ENCODE measurements at places on chromosomes 7 and 10. TPM values are rescaled to one million over a fixed set of nuclear protein-coding genes. Genes with fewer than 3 reads are reported as not detected.

GRCh38 chr7:131692131-131692960 lies 135.9 kb upstream of the PODXL start:
- DNase-seq = peak; percentile 60

- no peak for DNase-seq
Measured at GRCh38 chr10:16804123-16804522, 13.1 kb downstream of the RSU1 start.

- peak; percentile 69 for DNase-seq
Measured at GRCh38 chr7:5425507-5426225, 2.0 kb upstream of the TNRC18 start.

DNA sequence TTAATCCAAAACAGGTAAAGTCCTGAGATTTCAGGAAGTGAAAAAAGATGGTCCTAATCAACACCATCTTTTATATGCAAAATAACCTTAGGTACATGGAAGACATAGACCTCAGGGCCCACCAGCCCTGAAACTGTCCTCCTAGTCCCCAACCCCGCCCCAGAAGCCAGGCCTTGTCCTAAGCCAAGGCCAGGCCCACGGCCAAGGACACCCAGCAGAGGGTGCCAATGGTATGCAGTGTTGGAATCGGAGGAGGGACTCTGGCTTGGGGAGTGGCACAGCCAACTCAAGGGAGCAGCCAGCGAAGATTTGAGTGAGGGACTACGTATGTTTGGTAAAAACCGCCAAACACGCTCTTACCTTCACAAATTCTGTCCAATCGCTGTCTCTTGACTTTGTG lies 96.7 kb downstream of the ZRANB1 start:
- peak; percentile 72 for DNase-seq

GRCh38 chr10:89494575-89494974 lies 40.8 kb downstream of the SLC16A12 start:
- DNase-seq = no peak

GRCh38 chr7:137480824-137481365 lies 137.4 kb upstream of the PTN start:
- DNase-seq = no peak

GRCh38 chr7:49245062-49245461 lies 320.7 kb downstream of the CDC14C start:
- no peak for DNase-seq

DNA sequence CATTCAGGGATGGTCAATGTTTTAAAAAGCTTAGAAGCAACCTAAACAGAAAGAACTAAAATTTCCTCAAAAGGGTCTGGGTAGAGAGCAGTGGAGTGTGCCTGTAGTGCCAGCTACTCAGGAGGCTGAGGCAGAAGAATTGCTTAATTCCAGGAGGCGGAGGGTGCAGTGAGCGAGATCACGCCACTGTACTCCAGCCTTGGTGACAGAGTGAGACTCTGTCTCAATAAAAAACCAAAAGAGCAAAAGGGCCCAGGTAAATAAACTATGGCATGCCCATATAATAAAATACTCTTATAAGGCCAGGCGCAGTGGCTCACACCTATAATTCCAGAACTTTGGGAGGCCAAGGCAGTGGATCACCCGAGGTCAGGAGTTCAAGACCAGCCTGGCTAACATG lies 93.0 kb downstream of the DNMBP start:
- DNase-seq = no peak

DNA sequence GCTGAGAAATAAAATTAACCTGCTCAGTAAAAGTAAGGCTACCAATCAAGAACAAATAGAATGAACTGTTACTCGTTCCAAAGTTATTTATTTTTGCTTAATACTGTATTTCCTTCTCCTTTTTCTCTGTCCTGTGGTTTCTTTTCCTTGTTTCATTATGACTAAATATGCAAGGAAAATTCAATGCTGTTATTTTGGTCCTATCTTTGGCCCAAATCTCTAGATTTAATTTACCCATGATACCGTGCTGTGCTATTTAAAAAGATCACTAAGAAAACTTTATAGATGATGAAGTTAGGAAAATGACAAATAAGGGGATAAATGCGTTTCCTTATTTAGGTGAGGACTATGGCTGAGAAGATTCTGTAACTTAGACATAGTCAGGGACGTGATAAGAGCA lies 45.3 kb upstream of the FAM133B start:
- DNase-seq = no peak

- no peak for DNase-seq
Measured at GRCh38 chr7:124187962-124188361, 155.1 kb upstream of the TMEM229A start.

GRCh38 chr7:82204694-82205093 lies 238.9 kb downstream of the CACNA2D1 start:
- DNase-seq = peak; percentile 90

GRCh38 chr10:5547681-5547930 lies 22.8 kb downstream of the CALML3 start:
- DNase-seq = peak; percentile 12

GRCh38 chr10:104122225-104123107 lies 495 bp downstream of the SFR1 start:
- DNase-seq = no peak

GRCh38 chr7:100132697-100133151 lies 6.0 kb downstream of the MBLAC1 start:
- DNase-seq = no peak

- no peak for DNase-seq
Measured at GRCh38 chr7:130741331-130741995, 7.5 kb upstream of the KLF14 start.

- no peak for DNase-seq
Measured at GRCh38 chr7:3887096-3887690, 586.1 kb downstream of the SDK1 start.

DNA sequence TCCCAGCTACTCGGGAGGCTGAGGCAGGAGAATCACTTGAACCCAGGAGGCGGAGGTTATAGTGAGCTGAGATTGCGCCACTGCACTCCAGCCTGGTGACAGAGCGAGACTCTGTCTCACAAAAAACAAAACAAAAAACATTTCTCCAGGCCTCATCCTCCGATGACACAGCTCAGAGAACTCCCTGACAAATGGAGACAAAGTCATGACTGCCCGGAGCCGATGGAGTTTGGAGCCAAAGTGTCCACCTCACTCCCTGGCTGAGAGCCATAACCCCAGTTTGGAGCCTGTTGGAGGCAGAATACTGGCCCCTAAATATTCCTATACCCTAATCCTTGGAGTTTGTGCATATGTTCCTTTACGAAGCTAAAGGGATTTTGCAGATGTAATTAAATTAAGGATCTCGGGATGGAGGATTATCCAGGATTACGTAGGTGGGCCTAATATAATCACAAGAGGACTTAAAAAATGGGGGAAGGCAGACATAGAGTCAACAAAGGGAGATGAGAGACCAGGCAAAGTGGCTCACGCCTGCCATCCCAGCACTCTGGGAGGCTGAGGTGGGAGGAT lies 22.7 kb downstream of the SSC4D start:
- peak; percentile 40 for DNase-seq

DNA sequence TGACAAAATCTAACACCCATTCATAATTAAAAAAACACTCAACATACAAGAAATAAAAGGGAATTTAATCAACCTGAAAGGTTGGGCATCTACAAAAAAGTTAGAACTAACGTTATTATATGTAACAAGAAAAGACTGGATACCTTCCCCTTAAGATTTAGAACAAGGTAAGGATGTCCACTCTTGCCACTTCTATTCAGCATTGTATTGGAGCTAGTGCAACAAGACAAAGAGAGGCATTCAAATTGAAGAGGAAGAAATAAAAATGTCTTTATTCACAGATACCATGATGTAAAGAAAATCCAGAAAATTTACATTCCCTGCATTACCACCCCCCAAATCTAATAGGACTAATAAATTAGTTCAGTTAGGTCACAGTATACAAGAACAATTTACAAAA lies 18.3 kb downstream of the FAM149B1 start:
- no peak for DNase-seq

Gene CALML5
- total RNA-seq = not detected

Gene EPO
- total RNA-seq = not detected

Gene RBP4
- 2.2 TPM for total RNA-seq

Gene FAM204A
- total RNA-seq = 60.8 TPM

Gene TUBAL3
- not detected for total RNA-seq

Gene LRRC61
- total RNA-seq = 3.7 TPM

Gene HOXA5
- 18.8 TPM for total RNA-seq

Gene ACTR1A
- 128 TPM for total RNA-seq

Gene ZRANB1
- total RNA-seq = 72.7 TPM

Gene INSYN2A
- total RNA-seq = 0.14 TPM

Measured in psoas muscle (tissue), 8 donors.